ENCODE measurements at places on chromosomes 7 and 10. TPM values are rescaled to one million over a fixed set of nuclear protein-coding genes. Genes with fewer than 3 reads are reported as not detected.

DNA sequence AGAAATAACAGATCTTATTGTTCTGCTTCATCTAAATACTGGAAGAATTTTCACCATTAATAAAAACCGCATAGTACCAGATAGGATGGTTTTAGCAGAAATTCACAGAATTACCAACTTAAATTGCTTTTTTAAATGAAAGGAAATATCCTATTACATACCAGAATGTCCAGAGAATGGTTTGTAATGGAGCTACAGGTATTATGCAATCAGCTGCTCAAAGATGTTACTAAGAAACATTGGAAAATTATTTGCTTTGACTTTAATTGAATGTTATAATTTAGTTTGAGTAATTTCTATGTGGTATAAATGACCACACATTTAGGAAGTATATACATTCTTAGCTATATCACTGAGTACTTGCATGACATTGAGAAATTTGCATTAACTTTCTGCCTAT is 338.3 kb downstream of the ETV1 start:
- no peak for DNase-seq

- no peak for DNase-seq
These were observed 22.8 kb upstream of the FAM20C start for GRCh38 chr7:169276-170172.

DNA sequence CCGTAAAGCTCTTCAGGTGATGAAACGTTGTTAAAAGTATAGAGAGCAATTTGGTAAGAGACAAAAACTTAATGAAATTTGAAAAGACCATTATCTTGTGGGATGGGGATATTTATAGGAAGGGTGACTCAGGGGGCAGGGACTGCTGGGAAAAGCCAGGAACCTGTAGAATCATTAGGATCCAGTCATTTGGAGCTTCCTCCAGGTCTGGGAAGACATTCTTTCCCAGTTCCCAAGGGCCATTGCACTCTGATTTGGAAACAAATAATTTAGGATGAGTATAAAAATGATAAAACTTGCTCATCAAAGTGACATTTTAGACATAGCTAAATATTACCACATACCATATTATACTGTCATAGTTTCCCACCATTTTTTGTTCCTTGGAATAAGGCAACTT is 143.9 kb downstream of the PFKFB3 start:
- DNase-seq: no peak

DNA sequence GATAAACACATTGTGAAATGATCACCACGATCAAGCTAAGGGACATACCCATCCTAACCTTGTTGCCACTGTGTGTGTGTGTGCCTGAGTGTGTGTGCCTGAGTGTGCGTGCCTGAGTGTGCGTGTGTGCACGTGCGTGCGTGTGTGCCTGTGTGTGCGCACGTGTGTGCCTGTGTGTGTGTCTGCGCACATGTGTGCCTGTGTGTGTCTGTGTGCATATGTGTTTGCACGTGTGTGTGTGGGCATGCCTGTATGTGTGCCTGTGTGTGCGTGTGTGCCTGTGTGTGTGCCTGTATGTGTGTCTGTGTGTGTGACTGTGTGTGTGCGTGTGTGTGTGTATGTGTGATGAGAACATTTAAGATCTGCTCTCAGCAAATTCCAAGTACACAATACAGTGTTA is 244.1 kb upstream of the DPP6 start:
- DNase-seq: no peak

DNA sequence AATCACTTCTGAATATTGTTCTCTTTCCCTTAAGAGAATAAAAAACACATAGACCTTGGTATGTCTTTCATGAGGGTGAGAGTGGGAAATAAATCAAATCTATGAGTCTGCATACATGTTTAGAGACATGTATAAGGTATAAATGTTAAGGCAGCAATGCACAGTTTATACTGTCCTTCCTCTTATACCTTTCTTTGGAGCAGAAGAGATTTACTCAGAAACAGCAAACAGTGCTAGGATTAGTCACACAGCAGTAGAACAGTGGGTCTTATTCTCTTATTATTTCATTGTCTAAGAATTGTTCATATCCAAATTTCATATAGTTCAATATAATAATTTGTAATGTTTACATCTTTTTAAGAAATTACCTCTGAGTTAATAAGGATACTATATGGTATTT is 126.7 kb upstream of the TMEM196 start:
- DNase-seq: no peak

Gene SPDYE8
- 0.19 TPM for polyA plus RNA-seq

DNA sequence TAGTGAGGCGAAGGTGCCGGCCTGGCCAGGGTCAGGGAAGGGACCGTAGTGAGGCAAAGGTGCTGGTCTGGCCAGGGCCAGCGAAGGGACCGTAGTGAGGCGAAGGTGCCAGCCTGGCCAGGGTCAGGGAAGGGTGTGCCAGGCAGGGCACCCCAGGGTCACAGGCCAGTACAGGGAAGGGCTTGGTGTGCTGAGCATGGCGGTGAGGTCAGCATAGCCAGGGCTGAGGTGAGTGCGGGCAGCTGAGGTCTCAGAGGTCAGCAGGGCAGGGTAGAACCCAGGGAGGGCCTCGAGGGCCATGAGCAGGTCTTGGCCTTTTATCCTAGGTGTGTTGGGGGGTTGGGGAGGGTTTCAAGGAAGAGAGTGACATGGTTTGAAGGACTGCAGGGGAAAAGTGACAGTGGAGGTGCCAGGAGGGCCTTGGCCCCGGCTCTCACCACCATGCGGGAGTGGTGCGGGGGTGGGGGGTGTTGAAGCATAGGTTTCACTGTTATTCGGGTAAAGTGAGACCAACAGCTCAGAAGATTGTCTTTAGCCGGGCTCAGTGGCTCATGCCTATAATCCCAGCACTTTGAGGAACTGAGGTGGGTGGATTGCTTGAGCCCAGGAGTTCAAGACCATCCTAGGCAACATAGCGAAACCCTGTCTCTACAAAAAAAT is 93.3 kb downstream of the CHST15 start:
- DNase-seq: no peak

- no peak for DNase-seq
These were observed 554.1 kb downstream of the TNS3 start for GRCh38 chr7:47027695-47028240.

Gene C10orf62
- polyA plus RNA-seq: not detected

- DNase-seq: no peak
These were observed 245.4 kb downstream of the ADARB2 start for GRCh38 chr10:1491901-1492300.

DNA sequence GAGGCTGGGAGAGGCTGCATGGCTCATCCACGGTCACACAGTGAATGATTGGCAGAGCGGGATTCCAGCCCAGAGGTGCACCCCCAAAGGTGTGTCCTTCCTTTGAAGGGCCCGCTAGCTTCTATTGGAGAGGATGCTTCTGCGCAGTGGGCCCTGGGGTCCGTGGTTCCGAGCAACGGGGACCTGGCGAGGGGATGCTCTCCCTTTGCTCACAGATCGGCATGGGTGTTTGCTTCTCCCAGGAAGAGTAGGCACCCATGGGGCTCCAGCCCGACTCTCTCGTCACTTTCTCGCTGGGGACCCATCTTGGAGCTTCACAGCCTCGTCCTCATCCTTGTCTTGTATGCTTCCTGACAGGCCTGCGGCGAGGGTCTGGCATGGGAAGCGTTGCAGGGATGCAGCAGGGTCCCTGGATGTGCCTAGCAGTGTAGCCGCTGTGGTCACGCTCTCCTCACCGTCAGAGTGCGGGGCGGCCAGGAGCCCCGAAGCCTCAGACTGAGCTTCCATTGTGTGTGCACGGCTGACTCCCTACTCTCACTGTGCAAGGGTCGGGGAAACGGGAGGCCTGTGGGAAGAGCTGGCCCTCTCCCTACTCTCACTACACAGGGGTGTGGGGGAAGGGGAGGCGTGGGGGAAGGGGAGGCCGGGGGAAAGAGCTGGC is 538.5 kb upstream of the FOXK1 start:
- no peak for DNase-seq

- DNase-seq: no peak
These were observed 46.8 kb downstream of the HIPK2 start for GRCh38 chr7:139730746-139731612.

Gene FRMD4A
- polyA plus RNA-seq: 9.9 TPM

DNA sequence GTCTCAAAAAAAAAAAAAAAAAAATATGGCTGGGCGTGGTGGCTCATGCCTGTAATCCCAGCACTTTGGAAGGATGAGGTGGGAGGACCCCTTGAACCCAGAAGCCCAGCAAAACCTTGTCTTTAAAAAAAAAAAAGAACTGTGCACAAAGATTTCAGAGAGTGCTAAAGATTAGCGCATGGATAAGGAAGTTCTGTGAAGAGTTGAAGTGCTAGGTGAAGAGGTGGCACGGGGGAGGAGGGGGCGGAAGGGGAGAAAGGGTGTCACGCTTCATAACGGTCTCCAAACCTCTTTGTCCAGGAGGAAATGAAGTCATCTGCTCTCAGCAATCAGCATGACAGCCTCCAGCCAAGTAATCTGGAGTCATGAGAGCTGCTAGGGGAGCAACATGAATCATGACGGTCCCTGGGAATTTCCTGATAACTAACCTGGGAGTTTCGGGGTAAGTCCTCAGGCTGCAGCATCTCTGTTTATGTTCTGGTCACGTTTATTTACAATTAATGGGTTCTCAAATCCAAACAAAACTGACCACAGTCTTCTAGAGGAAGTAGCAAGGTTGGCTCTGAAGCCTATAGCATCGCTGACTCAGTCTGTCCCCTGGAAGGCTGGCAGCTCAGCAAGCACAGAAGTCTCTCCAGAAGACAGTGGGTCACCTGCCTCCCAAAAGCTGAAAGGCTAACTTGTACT is 1.9 kb upstream of the PLAU start:
- DNase-seq: peak; percentile 68

Gene FRMPD2
- 0.30 TPM for polyA plus RNA-seq

Gene SLC18A3
- polyA plus RNA-seq: 8.1 TPM

DNA sequence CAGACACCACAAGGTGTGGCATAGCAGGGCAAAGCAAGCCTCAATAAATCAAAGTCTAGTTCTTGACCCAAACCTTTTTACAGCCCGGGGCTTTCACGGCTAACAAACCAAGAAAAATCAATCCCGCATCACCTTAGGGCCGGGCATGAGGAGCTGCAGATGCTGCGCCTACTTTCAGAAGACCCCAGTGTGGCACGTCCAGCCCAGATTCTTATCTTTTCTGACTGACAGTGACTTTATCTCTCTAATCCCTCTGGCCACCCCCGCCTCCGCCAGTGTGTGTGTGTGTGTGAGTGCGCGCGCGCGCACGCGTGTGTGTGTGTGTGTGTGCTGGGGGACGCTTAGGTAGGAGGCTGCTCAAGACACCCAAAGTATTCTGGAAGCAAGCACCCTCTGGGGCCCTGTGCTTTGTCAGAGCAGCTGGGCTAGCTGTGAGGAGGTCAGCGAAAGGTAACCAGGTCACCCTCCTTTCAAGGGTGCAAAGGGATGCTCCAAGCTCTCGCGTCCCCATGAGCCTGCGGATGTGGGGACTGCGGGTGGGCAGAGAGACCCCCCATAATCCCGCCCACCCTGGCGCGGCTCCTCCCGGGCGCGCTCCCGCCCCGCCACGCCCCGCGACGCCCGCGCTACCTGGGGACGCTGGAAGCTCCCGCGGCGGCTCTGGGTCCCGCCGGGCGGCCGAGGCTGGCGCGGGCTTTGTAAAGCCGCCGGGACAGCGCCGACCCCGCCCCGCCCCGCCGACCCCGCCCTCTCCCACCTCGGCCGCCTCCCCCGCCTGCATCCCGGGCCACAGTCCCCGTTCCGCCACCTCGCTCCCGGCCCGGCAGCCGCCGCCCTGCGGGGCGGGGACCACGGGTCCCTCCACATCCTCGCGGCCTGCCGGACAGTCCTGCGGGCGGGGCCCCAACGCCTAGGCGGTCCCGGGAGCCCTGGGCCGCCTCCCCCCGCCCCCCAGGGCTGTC is 57.1 kb upstream of the RHOBTB1 start:
- peak; percentile 65 for DNase-seq

Gene KIAA1549
- 3.4 TPM for polyA plus RNA-seq

GRCh38 chr10:113345826-113346624 is 206.8 kb upstream of the HABP2 start:
- no peak for DNase-seq

GRCh38 chr7:5350174-5350463 is 67.4 kb downstream of the SLC29A4 start:
- no peak for DNase-seq

Gene AFAP1L2
- 9.6 TPM for polyA plus RNA-seq

- no peak for DNase-seq
These were observed 25.3 kb downstream of the CROT start for GRCh38 chr7:87370660-87371180.

- DNase-seq: no peak
These were observed 307.0 kb downstream of the PTPRN2 start for GRCh38 chr7:158280448-158281144.

Gene MKRN1
- polyA plus RNA-seq: 63.7 TPM

Gene MMP21
- polyA plus RNA-seq: 0.22 TPM

- no peak for DNase-seq
These were observed 31.7 kb upstream of the DNMBP start for GRCh38 chr10:100041306-100042002.

DNA sequence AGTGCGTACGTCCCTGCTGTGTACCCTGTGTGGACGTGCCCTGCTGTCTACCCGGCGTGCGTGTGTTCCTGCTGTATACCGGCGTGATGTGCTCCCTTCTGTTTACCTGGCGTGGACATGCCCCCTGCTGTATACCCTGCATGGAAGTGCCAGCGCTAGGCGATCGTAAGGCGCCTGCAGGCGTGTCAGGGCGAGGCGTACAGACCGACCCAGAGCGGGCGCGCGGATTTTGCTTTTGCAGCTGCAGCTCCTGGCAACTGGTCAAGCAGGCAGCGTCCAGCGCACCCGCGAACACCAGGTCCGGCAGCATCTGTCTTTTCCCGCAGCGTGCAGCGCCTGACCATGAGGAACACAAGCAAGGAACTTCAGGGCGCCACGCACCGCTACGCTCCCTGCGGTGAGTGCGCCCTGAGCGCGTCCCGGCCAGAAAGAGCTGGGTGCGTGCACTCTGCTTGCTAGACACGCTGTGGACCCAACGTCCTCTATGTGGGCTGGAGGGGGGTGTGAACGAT is 680 bp downstream of the C7orf57 start:
- DNase-seq: peak; percentile 33

Gene TAF5
- polyA plus RNA-seq: 5.3 TPM

DNA sequence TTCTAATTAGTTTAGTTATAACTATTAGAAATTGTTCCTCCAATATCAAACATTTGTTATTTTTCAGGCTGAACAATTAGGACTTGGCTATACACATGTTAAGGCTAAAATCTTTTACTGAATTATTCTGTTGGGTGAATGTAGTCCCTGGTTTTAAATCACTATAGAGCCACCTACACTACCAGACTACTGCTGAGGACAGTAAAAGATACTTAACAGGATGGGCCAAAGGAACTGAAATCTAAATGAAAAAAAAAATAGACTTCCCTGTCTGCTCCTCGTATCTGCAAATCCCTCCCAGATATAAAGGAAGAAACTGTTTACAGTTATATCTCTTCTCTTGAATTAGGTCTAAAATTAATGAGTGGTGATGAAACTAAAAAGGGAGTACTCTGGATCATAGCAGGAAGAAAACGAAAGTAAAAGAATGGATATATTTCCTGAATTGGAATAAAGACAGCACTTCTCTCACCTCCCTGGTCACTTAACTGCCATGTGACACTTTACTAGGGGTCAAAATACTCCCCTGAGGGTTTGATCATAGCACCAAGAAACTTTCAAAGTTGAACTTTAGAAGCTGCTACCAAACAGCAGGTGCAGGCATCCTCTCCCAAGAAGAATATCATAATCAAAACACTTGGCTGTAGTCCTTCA is 12.7 kb downstream of the FBXW4 start:
- DNase-seq: no peak

- no peak for DNase-seq
These were observed 10.3 kb downstream of the SEM1 start for GRCh38 chr7:96699219-96699871.

GRCh38 chr10:14016011-14016536 is 314.6 kb downstream of the FRMD4A start:
- no peak for DNase-seq

Gene NCF1
- polyA plus RNA-seq: 1.2 TPM

Gene KCTD7
- polyA plus RNA-seq: 6.9 TPM

Gene SLC18A2
- polyA plus RNA-seq: 1.6 TPM

GRCh38 chr10:79130846-79131245 is 62.1 kb downstream of the ZMIZ1 start:
- DNase-seq: no peak
